ENCODE measurements at places on chromosomes 13 and 19.

- DNase-seq: no peak
Measured at GRCh38 chr13:94708031-94708859, 4.1 kb downstream of the SOX21 start.

DNA sequence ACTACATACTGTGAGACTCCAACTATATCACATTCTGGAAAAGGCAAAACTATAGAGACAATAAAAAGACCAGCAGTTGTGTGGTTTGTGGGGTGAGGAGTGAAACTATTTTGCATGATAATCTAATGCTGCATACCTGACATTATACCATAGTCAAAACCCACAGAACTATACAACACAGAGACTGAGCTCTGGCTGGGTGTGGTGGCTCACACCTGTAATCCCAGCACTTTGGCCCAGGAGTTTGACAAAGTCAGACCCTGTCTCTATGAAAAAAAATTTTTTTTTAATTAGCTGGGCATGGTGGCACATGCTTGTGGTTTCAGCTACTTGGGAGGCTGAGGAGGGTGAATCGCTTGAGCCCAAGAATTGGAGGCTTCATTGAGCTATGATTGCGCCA lies 11.9 kb downstream of the ZNF541 start:
- no peak for DNase-seq

GRCh38 chr13:108127406-108127805 lies 87.9 kb downstream of the LIG4 start:
- no peak for DNase-seq

GRCh38 chr13:51919531-51919930 lies 57.8 kb downstream of the CCDC70 start:
- no peak for DNase-seq

GRCh38 chr13:27765650-27766049 lies 26.6 kb upstream of the GSX1 start:
- DNase-seq: no peak

DNA sequence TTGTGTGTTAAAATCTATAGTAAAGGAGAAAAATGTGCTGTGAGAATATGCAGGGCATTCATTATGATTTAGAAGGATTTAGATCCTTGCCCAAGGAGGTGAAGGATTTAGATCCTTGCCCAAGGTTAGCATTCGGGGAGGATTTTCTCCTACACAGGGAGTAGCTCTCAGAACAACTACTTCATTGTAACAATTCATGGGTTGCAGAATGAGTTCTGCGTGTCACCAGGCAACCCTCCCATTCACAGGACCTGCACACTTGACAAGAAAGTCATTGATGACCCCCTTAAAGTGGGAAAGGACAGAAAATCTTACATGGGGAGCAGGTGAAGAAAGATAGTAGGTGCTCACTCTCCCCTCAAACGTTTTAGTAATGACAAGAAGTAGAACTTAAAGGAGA lies 167.1 kb upstream of the MAB21L1 start:
- no peak for DNase-seq

GRCh38 chr13:99028890-99029289 lies 51.0 kb upstream of the DOCK9 start:
- DNase-seq: peak; percentile 39

DNA sequence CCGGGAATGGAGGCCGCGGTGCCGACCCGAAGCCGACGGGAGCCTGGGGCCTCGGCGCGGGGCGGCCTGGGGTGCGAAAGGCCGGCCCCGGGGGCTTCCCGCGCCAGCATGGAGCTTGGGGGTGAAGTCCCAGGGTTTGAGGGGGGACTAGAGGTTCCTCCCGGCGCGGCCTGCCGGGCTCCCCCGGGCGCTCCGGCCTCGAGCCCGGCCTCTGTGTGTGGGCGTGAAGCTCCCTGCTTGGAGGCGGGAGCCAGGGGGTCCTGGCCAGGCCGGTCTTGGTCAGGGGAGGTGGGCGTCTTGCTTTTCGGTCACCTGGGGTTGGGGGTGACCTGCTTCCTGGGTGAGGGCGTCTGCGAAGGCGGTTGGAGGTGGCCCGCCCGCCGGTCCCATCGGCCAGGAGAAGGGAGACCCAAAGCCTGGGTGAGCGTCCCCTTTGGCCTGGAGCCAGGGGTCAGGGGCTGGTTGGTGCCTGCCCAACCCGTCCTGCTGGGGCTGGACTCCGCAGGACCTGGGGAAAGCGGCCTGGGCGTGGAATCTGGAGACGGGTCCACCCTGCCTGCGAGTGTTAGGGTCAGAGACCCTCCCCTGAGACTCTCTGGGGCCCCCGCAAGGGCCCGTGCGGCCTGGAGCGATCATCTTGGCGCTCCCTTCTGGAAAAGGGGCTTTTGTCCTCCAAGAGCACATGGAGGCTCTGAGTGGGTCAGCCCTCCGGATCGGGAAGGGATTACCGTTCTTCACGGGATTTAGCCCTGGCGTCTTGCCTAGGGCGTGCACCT lies 535 bp downstream of the BSG start:
- DNase-seq: peak; percentile 35

- DNase-seq: peak; percentile 93
Measured at GRCh38 chr13:43848001-43848649, 31.4 kb downstream of the CCDC122 start.

DNA sequence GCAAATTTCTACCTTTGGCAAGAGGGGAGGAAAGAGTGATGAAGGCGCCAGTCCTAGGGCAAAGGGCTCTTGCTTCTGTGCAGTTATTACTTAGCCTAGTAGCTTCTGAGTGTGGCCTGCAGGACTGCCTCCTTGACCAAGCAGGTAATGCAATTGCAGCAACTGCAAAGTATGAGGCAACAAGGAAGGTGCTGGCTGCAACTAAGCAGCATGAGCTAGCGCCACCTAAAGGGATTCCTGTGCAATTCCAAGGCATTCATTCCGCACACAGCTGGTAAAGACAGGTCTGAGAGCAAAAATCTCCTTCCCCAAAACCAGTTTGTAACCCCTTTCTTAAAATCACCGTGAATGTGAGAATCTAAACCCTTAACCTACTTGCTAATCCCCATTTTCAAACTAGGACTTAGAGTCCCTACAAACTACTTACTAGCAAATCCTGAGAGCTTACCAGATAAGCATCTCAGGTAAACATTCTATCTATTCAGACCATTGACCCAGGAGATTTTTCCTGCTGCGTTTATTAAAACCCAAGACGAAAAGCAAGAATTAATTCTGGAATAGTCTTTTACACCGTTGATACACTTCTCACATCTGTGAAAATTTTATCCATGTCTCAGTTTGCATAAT lies 62.9 kb downstream of the DCT start:
- peak; percentile 26 for DNase-seq

- no peak for DNase-seq
Measured at GRCh38 chr13:75151081-75151643, 330.8 kb downstream of the TBC1D4 start.

GRCh38 chr13:99624936-99625540 lies 123.8 kb downstream of the TM9SF2 start:
- no peak for DNase-seq

- no peak for DNase-seq
Measured at GRCh38 chr13:67139551-67139950, 90.6 kb downstream of the PCDH9 start.

GRCh38 chr13:25683056-25683455 lies 311.3 kb downstream of the ATP8A2 start:
- no peak for DNase-seq

DNA sequence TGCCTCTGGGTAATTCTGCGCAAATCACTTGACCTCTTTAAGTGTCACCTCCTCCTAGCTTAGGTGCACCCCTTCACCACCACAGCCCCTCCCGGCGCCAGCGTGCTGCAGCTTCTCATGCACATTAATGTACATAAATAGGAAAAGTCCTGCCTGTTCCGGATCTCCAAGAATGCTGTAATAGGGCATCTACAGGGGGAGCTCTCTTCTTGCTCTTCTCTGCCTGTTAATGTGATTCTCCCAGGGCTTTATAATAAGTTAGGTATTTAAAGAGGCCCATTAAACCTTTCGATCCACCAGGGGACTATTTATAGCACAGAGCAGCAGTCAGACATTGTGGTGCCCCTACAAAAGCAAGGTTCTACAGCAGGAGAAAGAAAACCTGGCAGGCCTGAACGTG lies 35.3 kb downstream of the SOX1 start:
- no peak for DNase-seq

GRCh38 chr19:12163826-12164225 lies 930 bp downstream of the ZNF136 start:
- DNase-seq: no peak

- DNase-seq: no peak
Measured at GRCh38 chr19:18220632-18221275, 5.5 kb downstream of the PDE4C start.

All from MV-4-11 (cell line).